ENCODE measurements at places on chromosomes 1 and 21.

DNA sequence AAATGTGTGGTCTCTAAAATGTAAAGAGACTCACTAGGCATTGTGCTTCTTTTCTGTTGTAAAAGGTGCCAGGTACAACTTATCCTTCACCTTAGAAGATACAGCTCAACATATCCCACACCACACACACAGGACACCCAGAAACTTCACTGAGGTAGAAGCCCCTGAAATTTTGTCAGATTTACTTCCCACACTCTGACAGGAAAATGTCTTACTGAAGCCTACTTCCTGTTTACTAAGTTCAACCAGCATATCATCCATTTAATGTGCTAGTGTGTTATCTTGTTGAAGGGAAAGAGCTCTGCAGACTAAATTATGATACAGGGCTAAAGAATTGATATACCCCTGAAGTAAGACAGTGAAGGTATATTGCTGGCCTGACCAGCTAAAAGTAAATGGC is 39.9 kb upstream of the INSL5 start:
- no peak for DNase-seq

GRCh38 chr1:233617025-233617424 is 3.1 kb downstream of the KCNK1 start:
- DNase-seq: no peak

DNA sequence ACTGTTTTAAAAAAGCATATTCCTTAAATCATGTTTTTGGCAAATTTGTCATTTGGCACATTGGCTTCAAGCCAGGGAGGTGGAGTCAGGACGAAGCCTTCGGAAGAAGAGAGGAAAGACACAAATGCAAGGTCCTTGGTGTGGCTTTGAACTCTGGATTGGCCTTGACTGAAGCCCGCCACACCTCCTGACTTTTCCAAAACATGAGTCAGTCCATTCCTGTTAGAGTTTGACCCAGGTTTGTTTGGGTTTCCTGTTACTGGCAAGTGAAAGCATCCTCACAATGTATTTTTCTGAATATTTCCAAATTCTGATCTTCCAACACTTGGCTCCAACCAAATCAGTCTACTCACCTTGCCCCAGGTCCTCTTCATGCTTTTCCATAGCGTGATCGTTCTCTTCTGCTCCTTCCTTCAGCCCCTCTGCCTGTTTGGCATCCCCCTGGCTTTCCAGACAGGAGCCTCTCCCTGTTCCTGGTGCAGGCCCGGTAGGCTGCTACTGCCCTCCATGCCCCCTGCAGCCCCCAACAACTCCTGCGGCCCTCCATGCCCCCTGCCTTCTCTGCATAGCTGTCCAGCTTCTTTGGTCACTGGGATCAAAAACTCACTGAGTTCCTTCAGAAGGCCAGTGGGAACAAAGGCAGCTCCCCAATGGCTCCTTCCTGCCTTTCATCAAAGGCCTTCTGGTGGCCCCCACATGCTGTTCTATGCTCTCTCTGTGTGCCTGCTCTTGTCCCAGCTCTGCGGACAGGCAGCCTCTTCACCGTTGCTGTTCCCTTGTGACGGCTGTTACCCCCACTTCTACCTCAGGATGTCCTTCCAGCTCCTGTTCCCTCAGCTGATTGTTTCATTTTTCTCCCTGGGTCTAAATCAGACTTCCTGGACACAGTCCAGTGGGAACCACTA is 30.4 kb upstream of the SLC30A1 start:
- no peak for DNase-seq

DNA sequence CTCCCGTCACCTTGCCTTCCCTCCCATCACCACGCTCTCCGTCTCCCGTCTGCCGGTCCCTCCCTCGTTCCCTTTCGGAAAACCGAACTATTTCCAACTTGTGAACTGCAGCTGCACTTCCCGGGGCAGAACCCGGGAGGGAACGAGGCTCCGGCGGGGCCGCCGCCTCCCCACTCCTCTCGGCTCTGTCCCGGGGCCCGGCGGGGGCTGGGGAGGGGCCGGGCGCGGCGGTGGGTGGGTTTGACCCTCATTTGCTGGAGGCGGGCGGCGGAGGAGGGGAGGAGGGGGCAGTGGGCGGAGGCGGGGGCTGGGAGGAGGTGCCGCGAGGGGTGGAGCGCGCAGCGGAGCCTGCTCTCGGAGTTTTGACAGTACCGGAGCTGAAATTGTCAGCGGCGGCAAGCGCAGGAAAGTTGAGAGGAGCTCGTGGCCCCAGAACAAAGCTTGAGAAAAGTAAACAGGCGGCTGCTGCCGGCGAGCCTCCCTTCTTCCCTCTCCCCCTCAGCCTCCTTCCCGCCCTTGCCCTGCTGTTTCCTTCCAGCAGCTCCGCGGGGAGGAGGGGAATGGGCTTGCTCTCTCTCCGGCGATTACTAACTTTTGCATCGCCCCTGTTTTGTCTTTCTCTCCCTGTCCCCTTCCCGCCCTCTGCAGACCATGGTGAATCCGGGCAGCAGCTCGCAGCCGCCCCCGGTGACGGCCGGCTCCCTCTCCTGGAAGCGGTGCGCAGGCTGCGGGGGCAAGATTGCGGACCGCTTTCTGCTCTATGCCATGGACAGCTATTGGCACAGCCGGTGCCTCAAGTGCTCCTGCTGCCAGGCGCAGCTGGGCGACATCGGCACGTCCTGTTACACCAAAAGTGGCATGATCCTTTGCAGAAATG is 2.9 kb downstream of the LMO4 start:
- DNase-seq: peak; percentile 83

DNA sequence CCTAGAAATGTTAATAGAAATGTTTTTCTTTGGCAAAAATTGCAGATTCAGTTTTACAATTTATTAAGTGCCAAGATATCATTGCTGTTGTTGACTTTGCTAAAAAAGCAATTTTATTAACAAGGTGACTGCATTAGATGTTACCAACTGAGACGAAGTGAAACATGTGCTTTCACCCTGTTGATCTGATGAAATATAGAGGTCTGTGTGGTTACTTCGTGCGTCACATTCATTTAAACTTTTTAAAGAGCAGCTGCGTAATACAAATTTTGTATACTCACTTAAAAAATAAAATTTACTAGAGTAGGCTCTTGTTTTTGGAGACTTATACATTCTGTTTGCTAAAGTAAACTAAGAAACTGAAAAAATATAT is 465.7 kb downstream of the USP25 start:
- peak; percentile 61 for DNase-seq

GRCh38 chr21:44510508-44511218 is 29.3 kb downstream of the KRTAP10-1 start:
- no peak for DNase-seq

- no peak for DNase-seq
These were observed 7.5 kb upstream of the THEM4 start for GRCh38 chr1:151916726-151917370.

- DNase-seq: no peak
These were observed 348.4 kb upstream of the C1orf87 start for GRCh38 chr1:60421965-60422364.

DNA sequence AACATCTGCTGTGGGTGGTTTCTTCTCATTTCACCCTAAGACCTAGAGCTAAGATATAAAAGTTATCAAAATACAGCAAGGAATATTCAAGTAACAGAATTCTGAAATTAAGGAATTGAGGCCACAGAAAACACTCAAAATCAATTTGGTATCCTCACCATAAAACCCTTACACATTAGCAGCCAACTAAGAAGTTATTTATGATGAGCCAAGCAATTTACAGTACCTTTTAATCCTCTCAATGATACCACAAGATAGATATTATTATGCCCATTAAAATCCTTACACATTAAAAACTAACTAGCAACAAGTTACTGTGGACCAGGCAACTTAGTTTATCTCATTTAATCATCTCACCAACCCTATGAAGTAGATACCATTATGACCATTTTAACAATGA is 81.6 kb downstream of the FAF1 start:
- DNase-seq: no peak

DNA sequence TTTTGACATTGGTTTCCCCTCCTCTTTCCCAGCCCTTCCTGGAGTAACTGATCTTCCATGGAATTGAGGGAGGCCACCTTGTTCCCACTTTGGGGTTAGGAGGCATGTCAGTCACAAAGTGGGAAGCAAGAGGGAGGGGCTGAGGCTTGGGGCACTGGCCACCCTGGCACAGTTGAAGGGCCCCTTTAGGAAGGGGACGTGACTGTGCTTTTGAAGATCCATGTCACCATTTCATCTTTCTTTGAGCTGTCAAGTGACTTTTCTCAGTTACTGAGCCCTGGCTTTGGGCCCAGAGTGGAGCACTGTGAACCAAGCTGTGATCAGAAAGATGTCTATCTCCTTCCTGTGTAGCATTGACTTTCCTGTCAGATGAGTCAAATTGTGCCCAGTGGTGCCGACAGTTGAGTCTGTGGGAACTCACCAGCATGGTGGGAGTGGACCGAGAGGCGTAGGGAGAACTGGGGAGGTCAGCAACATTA is 38.5 kb upstream of the TDRD10 start:
- DNase-seq: no peak

DNA sequence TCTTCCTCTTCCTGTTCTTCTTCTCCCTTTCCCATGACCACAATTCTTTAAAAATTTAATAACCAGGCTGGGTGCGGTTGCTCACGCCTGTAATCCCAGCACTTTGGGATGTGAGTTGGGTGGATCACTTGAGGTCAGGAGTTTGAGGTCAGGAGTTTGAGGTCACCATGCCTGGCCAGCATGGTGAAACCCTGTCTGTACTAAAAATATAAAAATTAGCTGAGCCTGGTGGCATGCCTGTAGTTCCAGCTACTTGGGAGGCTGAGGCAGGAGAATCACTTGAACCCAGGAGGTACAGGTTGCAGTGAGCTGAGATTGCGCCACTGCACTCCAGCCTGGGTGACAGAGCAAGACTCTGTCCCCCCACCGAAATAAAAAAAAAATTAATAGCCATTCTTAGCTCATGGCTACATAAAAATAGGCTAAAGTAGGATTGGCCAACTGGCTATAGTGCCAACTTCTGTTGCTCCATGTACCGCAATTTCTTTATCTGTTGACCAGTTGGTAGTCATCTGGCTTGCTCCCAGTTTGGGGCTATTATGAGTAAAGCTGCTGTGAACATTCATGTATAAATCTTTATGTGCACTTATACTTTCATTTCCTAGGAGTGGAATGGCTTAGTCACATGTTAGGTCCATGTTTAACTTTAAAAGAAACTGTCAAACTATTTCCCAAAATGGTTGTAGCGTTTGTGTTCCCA is 136.3 kb downstream of the PEX14 start:
- DNase-seq: no peak

GRCh38 chr1:169326956-169327268 is 40.7 kb downstream of the NME7 start:
- no peak for DNase-seq

DNA sequence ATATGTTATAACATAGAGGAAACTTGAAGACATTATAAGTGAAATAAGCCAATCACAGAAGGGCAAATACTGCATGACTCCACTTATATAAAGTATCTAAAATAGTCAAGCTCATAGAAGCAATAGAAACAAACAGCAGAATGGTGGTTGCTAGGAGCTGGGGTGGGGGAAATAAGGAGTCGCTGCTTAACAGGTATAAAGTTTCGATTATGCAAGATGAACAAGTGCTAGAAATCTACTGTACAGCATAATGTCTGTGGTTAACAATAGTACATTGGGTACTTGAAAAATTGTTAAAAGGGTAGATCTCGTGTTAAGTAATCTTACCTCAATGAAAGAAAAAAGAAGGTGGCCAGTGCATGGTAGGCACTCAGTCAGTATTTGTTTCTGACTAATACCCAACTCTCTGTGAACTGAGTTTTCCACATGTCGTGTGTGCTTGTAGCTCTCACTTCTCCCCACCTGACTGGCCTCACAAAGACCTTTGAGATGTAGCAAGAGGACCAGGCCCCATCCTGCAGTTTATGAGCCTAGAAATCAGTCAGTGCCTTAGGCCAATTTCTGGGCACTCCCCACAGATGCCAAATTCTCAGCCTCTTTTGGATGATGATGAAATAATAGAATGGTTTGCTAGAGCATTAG is 14.7 kb upstream of the SPRR5 start:
- no peak for DNase-seq

GRCh38 chr1:219296430-219297355 is 123.0 kb downstream of the LYPLAL1 start:
- peak; percentile 73 for DNase-seq

DNA sequence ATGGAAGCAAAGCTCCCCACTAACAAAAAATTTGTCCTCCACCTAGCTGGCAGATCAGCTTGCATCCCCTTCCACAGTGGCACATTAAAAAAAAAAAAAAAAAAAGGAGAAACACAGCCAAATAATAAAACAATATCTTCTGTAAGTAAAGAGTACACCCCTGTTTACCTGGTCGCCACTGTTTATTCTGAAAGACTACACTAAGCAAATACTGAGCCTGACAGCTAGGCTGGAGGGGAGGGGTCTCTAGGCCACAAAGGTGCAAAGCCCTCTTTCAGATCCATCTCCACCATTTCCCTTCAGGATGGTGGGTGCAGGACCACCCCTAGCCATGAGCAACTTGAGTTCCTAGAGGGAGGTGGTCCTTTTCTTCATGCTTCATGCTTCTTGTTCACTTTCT is 22.8 kb upstream of the SLC45A3 start:
- no peak for DNase-seq

DNA sequence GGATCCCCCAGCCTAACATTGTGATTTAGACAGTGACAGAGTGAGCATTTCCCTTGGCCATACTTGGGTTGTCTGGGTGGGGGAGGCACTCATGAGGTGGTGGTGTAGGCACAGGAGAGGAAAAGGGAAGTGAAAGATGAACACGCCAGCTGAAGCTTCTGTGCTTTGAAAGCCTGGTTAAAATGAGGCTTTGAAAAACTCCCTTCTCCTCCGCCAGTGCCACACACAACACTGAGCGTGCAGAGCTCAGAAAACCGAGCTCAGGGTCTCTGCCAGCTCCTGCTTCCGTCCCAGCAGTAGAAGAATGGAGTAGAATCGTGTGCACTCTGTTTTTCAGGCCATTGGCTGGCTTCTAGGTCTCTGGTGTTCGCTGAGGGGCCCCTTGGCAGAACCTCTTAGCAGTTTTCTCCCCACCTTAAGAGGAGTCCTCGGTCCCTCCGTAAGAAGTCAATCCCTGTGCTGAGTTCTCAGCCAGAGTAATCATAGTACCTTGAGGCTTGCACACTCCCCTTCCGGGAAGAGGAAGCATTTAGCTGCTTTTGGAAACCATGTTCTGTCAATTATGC is 12.9 kb downstream of the PLEKHM2 start:
- DNase-seq: no peak

DNA sequence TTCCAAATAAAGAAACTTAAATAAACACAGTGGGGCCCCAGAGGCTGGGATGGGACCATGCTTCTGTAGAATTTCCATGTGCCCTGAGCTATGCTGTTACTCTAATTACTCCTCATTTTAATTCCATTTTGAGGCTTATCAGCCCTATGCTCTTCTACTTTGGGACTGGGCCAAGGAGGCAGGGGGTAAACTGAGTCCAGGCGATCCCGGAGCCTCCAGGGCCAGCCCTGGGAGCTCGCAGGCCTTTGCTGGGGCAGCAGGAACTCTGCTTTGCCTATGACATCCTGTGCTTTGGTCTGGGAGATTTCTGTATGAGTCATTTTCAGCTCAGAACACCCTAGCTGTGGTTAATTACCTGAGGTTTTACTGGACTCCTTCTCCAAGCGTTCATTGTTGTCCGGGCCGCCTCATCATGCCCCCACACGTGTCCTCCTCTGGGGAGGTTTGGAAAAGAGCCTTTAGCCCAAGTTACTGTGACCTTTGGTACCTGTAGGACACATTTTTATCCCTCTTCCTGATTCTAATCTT is 95.7 kb downstream of the RHOU start:
- DNase-seq: no peak
